Neural crest cell (in vitro differentiated cells): ENCODE measurements at places on chromosomes 1 and 21. TPM values are rescaled to one million over a fixed set of nuclear protein-coding genes. Genes with fewer than 3 reads are reported as not detected.

DNA sequence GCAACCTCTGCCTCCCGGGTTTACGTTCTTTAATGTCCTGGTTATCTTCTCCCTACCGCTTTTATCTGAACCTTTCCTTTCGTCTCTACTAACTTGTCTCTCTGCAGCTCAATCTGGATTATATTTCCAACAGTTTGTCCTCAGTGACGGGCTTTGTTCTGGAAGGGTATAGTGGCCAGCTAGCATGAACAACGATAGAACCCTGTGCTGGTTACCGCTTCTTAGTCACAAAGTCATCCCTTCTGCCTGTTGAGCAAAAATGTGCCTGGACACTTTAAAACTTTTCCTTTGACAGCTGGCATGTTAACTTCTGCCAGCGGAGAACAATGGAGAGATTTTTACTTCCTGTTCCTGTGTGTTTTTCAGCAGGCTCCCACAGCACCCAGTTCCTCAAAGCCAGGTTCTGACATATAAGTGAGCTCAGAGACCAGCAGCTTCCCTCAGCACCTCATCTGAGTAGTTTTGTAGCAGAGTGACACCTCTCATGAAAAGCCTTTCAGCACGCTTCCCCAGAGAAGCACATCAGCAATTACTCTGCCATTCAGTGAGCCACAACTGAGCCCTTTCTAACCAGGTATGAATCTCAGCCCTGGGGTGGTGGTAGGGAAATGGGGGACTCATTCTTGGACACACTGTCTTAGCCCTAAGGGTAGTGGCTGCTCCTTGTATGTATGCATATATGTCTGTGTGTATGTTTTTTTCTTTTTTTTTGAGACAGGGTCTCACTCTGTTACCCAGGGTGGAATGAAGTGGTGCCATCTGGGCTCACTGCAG lies 23.6 kb upstream of the CCDC17 start:
- H3K27me3 ChIP-seq: no peaks in the 10 kb centered on the region
- H3K4me3 ChIP-seq: no peak overlapping the region
- H3K36me3 ChIP-seq: peaks cover 7% of the 10 kb centered on the region
- H3K4me1 ChIP-seq: peaks cover 14% of the 10 kb centered on the region

DNA sequence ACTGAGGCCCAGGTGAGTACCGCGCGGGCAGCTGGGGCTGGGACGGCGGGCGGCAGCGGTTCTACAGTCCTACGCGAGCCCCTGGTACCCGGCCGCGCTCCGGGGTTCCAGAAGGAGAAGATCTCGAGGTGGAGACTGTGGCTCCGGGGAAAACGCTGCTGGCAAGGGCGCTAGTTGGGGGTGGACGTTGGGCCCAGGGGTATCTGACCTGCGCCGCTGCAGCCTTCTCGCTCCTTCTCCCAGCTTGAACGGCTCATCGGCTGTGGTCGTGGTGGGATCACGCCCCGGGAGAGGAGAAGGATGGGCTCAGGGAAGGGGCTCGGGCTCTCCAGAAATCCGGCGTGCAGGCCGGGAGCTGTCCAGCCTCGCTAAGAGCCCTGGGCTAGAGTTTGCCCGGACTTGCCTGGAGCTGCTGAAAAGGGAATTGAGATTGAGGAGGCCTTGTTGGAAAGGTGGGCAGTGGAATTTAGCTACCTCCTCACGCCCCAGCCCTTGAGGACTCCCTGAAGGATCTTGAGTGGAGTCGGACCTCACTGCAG lies 1.1 kb upstream of the POU3F1 start:
- H3K27me3 ChIP-seq: peaks cover 75% of the 10 kb centered on the region
- no peak for DNase-seq
- peak overlapping the region; percentile 92 for H3K4me3 ChIP-seq
- H3K4me1 ChIP-seq: peaks cover 52% of the 10 kb centered on the region
- H3K36me3 ChIP-seq: peaks cover 4% of the 10 kb centered on the region

GRCh38 chr1:15350551-15351200 lies 59.0 kb upstream of the EFHD2 start:
- no peaks in the 10 kb centered on the region for H3K27me3 ChIP-seq
- no peaks in the 10 kb centered on the region for H3K36me3 ChIP-seq
- H3K27ac ChIP-seq: no peak overlapping the region
- peaks cover 22% of the 10 kb centered on the region for H3K4me1 ChIP-seq
- no peak overlapping the region for H3K4me3 ChIP-seq

Gene MCOLN3
- total RNA-seq: 0.09 TPM in 1 of 2 replicates, not detected in the other

Gene DAP3
- 113 and 114 TPM in 2 replicates for total RNA-seq

DNA sequence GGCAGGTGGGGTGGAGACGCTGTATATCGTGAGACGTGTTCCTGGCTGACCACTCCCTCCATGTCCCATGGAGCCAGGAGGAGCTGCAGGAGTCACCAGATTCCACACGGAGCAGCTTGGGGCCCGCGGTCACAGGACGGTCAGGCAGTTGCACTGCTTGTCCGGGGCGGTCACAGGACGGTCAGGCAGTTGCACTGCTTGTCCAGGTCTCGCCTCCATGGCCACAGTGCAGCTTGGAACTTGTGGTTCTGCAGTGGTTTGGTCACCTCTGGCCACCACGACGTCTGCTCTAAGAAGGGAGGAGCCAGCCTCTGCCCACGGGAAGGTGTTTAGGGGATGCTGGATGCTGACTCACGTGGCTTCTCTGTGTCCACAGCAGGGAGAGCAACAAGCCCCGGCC lies 33.0 kb downstream of the SLX9 start:
- no peak for DNase-seq
- H3K4me1 ChIP-seq: peaks cover 17% of the 10 kb centered on the region
- peaks cover 5% of the 10 kb centered on the region for H3K36me3 ChIP-seq
- no peak overlapping the region for H3K27ac ChIP-seq
- H3K4me3 ChIP-seq: no peak overlapping the region
- no peaks in the 10 kb centered on the region for H3K27me3 ChIP-seq

Gene C1orf21
- 29.8 and 32.5 TPM in 2 replicates for total RNA-seq

DNA sequence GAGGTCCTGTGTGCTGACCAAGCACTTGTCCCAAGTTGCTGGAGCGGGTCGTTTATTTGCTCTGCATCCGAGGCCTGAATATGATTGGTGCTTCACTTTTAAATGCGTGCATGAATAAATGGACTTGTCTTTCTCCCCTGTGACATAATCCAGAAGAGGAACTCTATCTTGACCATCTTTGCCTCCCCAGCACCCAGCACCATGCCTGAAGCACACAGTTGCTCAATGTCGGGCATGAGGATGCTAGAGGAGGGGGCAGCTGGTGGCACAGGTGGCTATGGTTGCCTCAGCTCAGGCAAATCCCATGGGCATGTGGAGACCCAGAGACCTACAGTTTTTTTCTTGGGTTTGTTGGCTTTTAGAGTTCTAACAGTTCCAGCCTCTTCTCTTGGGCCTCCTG lies 142.6 kb downstream of the KAZN start:
- no peak for DNase-seq
- H3K4me1 ChIP-seq: peaks cover 40% of the 10 kb centered on the region
- H3K27ac ChIP-seq: peak overlapping the region; percentile 73
- peaks cover 3% of the 10 kb centered on the region for H3K36me3 ChIP-seq

GRCh38 chr1:209748620-209749019 lies 7.2 kb upstream of the TRAF3IP3 start:
- no peaks in the 10 kb centered on the region for H3K36me3 ChIP-seq
- H3K27me3 ChIP-seq: peaks cover 39% of the 10 kb centered on the region
- no peak for DNase-seq
- no peak overlapping the region for H3K4me3 ChIP-seq

GRCh38 chr21:46458315-46459023 lies at the start of gene DIP2A:
DIP2A (plus strand) TSS chr21:46458891; CDS start chr21:46459132, 241 bp downstream.
- H3K4me3 ChIP-seq: peak within 1 kb of the TSS; percentile 98
- H3K36me3 ChIP-seq: peaks cover 5% of the 10 kb centered on the region
- H3K27ac ChIP-seq: peak within 1 kb of the TSS; percentile 97
- H3K4me1 ChIP-seq: peaks cover 48% of the 10 kb centered on the region
- no peaks in the 10 kb centered on the region for H3K27me3 ChIP-seq

Gene PLEKHA6
- total RNA-seq: 4.0 and 4.5 TPM in 2 replicates

Gene NDUFS5
- 237 and 256 TPM in 2 replicates for total RNA-seq

DNA sequence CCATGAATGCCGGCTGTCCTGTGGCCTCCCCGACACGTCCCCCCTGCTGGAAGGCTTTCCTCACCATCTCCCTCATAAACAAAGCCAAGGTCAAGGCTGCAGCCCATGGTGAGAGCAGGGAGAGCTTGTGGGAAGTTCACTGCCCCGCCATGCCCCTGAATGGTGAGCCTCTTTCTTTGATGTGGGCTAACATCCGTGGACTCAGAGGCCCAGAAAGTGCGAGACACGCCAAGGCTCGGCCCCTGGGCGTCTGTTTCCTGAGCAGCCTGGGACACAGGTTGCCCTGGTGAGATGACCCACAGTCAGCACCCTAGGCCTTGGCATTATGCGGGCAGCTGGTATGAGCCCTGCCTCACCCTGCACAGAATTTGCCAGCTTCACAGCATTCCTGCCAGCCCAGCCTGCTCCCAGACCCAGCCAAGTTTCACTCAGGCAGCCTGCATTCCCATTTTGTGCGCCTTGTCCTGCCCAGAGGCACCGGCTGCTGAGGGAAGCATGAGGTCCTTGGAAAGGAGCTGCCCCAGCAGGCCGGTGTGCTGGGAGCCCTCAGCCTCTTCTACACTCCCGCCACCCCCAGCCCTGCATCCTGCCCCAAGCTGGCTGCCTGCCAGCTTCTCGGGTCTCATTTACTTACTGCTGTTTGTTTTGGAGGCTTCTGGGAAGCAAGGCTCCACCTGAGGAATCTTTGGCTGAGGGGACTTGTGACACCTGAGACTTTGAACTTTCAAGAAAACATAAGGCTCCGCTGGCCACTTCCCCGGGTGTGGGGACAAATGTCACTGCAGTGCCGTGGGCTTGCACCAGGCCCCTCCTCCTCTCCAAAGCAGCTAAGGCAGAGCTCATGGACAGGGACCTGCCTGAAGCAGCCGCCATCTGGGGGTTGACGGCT lies 31.9 kb downstream of the NEK2 start:
- H3K4me1 ChIP-seq: no peaks in the 10 kb centered on the region
- no peak overlapping the region for H3K27ac ChIP-seq
- no peaks in the 10 kb centered on the region for H3K27me3 ChIP-seq

DNA sequence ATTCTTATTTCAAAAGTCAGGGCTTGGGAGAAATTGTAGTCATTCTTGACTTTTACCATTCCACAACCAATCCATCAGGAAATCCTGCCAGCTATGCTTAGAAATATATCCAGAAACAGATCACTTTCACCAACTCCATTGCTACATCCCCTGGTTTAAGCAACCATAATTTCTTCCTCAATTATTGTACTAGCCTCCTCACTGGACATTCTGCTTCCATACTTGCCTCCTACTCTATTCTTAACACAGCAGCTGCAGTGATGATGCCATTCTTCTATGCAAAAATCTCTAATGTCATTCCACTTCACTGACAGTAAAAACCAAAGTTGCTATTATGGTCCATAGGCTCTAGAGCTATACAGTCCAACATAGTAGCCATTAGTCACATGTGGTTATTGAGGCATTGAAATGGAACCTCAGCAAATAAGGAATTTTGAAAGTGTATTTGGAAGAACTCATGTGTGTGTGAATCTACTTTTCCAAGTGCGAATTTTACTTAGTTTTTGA lies 110.7 kb upstream of the KIAA0040 start:
- DNase-seq: no peak
- no peak overlapping the region for H3K4me3 ChIP-seq
- no peaks in the 10 kb centered on the region for H3K4me1 ChIP-seq
- H3K27ac ChIP-seq: no peak overlapping the region

DNA sequence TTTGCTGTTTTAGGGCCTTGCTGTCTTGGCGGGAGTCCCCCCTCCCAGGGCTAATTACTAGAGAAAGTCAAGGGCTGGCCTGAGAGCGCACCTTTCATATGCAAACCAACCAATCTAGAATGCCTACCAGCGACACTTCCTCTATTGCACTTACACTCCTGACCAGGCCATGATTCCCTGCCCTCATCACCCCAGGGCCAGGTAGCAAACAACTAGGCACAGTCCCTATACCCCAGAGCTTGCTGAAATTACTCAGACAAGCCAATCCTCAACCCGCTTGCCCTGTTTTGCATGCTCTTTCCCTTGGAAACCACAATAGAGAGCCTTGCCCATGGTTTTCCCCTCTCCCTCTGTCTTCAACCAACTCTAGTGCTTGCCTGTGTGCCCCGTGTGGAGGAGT lies 70.3 kb downstream of the URB2 start:
- no peak for DNase-seq
- H3K4me3 ChIP-seq: no peak overlapping the region
- H3K4me1 ChIP-seq: peaks cover 32% of the 10 kb centered on the region
- H3K36me3 ChIP-seq: no peaks in the 10 kb centered on the region
- H3K27ac ChIP-seq: peak overlapping the region; percentile 46

Gene CFAP141
- total RNA-seq: not detected in 2 replicates

DNA sequence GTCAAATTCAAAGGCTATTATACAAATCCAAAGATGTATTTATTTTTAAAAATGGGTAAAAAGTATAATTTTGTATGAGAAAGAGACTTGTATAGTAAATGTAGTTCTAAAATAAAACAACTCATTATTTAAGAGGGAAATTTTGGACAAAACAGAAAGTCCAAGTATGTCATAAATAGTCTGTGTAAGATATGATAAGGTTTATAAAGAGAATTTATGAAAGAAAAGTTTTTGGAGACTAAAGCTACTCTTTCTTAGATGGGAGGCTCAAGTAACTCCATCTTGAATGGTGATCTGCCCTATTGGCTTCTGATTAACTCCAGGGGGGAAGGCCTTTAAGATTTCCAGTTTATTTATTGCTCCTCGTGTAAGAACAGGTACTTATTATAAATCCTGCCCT lies 14.7 kb upstream of the OR2T27 start:
- H3K4me1 ChIP-seq: no peaks in the 10 kb centered on the region
- no peak for DNase-seq
- no peak overlapping the region for H3K4me3 ChIP-seq
- no peak overlapping the region for H3K27ac ChIP-seq
- H3K36me3 ChIP-seq: no peaks in the 10 kb centered on the region
- no peaks in the 10 kb centered on the region for H3K27me3 ChIP-seq

DNA sequence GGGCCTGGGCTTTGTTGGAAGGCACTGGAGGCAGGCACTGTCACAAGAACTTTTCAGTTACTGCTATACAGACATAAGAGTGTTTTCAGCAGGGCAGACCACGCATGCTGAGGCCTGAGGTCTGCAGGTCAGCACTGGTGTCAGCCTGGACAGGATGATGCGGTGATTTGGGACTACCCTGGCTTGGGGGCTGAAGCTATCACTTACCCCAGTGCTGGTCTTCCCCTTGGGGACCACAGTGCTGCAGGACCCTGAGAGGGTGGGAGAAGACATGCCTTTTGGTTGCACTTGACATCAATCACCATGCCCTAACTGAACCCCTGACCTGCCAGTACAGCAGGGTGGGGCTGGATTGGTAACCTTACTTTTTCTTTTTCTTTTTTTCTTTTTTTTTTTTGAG lies 9.2 kb downstream of the DMRTB1 start:
- H3K4me3 ChIP-seq: no peak overlapping the region
- H3K27ac ChIP-seq: no peak overlapping the region
- H3K27me3 ChIP-seq: no peaks in the 10 kb centered on the region
- no peak for DNase-seq
